ENCODE measurements at places on chromosomes 7 and 10.
A peak's percentile ranks its signal among the peaks of the same experiment; 100 is the strongest.

DNA sequence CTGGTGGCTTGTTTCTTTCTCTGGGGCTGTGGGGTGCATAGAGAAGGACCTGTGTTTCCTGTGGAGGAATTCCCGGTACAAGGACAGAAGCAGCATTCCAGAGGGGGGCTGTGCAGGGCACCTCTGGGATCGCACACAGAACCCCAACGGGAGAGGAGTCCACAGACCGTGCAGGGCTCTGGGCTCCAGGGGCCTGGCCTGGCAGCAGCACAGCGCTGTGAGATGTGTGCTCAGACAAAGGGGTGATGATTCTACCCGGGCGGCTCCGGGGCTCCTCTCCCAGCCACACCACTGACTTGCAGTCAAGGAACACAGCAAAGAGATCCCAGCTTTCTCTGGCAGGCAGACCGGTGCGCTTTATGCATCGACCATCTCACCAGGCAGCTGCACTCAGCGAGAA, 6.9 kb upstream of the SHH start:
- no peak for DNase-seq

DNA sequence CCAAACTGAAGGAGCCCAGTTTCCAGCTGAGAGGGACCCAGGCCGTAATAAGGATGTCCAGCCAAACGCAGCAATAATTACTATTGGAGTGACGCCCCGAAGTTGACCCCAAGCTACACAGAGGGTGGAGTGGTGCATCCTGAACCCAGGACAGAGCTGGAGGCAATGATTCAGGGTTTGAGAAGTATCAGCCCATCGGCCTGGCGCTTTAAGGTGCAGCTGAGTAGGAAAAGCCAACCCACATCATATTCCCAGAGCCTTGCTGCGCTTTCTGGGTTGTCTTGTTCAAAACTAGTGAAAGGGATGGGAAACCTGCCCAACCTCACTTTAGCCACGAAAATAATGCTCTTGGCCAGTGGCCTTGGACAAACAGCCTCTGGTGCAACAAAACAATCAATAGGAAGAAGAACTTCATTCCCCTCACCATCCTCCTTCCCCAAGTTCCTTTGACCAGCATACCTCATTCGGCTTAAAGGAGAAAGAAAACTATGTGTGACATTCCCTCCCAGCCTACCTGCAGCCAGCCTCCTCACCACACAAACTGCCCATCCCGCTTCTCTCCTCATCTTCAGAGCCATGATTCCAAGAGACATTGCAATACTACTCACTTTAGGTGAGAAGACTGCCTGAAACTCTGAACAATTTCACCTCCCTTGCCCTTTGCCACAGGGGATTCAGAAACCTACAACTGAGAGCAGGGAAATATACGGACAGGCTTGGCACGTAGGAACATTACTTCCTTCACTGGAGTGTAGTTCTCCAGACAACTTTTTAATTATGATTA, 217.2 kb upstream of the MKLN1 start:
- DNase-seq: peak; percentile 59

DNA sequence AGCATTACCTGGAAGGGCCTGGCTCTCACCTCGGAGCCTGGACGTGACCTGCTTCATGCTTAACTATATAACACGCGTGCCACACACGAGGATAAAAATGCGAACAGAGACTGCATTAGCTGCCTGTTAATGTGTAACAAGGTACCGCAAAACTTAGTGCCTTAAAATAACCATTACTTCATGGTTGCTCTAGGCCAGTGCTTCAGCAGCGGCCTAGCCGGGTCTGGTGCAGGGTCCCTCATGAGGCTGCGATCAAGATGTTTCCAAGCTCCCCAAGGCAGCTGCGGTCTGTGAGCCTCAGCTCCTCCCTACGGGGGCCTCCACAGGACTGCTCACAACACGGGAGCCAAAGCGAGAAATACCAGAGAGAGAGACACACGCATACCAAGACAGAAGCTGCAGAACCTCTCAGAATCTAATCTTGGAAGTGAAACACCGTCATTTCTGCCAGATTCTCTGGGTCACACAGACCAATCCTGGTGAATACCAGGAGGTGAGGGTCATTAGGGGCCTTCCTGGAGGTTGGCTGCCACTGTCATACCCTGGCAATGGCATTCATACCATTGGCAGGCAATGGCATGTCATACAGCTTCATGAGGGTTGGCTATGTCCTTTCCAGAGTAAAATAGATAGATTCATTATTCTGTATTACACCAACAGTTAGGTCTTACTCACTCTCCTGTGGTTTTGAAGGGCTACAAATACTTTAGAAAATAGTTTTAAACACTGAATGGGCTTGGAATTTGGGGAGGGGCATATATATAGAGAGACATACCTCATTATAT, 94.5 kb downstream of the HIPK2 start:
- no peak for DNase-seq

- no peak for DNase-seq
These were observed 83.1 kb upstream of the IGFBP3 start for GRCh38 chr7:46003896-46004875.

- no peak for DNase-seq
These were observed 83.7 kb upstream of the GLCCI1 start for GRCh38 chr7:7884855-7885254.

DNA sequence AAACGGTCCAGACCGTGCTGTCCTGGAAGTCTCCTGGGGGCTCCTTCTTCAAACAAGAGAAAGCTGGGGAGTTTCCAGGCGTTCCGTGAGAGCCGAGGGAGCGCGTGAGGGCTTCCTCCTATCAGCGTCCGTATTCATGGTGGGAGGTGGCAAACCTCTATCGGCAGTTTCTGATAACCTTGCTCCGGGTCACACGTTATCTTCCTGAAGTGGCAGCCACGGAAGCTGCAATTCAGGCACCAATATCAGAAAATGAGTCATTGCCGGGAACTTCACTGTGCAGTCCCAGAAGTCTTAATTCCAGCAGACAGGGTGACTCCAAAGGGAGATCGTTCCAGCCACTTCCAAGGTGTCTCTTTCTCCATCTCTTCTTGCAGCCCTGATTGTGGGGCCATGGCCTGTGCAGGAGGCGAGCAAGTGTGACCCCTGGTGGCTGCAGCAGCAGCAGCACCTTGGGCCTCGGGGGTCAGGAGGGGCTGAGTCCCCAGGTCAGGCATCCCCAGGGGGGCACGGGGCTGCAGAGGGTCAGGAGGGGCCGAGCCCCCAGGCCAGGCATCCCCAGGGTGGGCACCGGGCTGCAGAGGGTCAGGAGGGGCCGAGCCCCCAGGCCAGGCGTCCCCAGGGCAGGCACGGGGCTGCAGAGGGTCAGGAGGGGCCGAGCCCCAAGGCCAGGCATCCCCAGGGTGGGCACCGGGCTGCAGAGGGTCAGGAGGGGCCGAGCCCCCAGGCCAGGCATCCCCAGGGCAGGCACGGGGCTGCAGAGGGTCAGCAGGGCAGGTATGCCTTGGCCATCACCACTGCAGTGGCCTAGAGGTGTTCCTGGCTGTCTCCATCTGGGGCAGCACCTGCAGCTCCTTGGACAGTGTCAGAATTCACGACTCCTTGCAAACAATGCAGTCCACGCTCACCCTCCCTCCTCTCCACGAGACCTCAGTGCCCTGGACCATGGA, 538.7 kb downstream of the DNAJB6 start:
- DNase-seq: no peak

- DNase-seq: no peak
These were observed 467.9 kb upstream of the AUTS2 start for GRCh38 chr7:69130396-69130795.

- DNase-seq: no peak
These were observed 472.1 kb upstream of the SEMA3A start for GRCh38 chr7:84666651-84667050.

DNA sequence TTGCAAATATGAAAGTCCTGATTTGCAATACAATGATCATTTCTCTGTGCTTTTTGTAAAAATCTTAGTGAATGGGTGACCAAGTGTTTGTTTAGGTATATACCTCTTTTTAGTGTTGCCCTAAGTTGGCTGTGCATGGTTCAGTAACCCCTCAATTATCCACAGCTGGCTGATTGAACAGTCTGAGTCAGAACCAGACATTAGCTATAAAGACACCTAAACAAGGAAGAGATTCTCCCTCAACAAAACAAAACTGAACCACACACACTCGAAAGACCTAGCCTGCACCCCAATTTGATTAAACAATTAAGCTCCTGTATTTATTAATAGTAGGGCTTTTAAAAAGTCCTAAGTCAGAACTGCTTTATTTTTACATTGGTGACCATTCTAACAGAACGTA, 2.8 kb downstream of the RSBN1L start:
- DNase-seq: no peak

GRCh38 chr10:13724484-13724883, 137.7 kb downstream of the PRPF18 start:
- no peak for DNase-seq

- no peak for DNase-seq
These were observed 5.2 kb downstream of the GRIFIN start for GRCh38 chr7:2471022-2471329.

DNA sequence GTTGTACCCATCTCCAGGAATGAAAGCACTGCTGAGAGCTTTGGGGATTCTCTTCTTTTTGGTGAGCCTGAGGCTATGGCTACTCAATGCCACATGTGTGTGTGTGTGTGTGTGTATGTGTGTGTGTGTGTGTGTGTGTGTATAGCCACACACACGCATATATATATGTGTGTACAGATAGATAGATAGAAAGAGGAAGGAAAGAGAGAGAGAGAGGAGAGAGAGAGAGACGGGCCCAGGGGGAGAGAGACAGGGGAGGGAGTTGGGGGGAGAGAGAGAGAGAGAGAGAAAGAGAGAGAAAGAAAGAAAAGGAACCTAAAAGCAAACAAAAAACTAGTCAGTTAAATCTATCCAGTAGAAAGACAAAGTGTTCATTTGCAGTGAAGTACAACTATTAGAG, 8.3 kb downstream of the SLC13A4 start:
- DNase-seq: no peak

- no peak for DNase-seq
These were observed 118.4 kb upstream of the ANK3 start for GRCh38 chr10:60508037-60508436.

DNA sequence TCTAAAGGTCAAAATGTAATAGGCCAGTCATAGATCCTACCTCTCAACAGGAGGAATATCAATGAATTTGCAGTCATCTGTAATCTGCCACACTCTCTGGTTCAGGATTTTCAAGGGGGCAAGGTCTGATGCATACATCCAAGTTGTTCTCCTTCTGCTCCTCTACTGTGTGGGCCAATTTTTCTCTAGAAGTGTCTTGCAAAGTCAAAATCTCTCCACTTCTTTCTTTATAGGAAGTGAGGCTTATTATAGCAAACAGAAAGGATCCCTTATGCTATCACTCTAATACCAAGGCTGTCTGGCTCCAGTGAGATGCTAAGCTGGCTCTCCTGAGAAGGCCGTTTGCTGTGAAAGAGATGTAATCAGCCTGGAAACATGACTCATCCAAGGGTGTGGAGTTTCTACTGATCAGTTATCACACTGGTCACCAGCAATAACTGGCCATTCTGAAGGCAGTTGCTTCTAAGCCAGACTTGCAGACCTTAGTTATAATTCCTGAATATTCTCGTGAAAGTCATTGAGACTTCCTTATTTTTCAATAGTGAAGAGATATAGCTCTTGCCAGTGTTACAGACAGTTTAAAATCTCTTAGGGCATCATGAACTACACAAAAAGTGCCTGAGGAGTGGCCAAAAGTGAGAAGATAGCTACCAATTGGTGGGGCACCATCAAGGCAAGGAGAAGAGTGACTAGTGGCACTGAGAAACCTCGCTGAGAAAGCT, 43.2 kb upstream of the LRGUK start:
- DNase-seq: no peak

- DNase-seq: no peak
These were observed 1.6 kb upstream of the ORAI2 start for GRCh38 chr7:102431617-102432298.

GRCh38 chr7:90678986-90679385, 82.9 kb downstream of the CDK14 start:
- DNase-seq: no peak

- DNase-seq: no peak
These were observed 459 bp downstream of the CYCS start for GRCh38 chr7:25124465-25125136.

DNA sequence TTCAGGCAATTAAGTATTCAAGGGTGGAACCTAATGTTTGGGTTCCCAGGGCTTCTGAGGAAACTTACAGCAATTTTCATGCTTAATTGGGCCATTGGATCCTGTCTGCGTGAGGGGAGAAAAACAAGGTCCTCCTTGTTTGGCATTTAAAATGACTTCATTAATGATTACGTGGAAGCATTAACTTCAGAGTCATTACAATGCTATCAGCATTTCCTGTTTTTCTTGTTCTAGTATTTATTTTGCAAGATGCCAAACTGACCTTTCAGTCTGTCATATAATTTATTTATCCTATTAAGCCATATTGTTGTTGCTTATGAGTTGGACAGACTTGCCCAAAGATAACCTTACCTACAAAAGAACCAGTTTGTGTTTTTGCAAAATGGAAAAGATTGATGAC, 324.1 kb upstream of the LRRN3 start:
- DNase-seq: no peak

- DNase-seq: no peak
These were observed 63.4 kb downstream of the CRPPA start for GRCh38 chr7:16357921-16358320.

DNA sequence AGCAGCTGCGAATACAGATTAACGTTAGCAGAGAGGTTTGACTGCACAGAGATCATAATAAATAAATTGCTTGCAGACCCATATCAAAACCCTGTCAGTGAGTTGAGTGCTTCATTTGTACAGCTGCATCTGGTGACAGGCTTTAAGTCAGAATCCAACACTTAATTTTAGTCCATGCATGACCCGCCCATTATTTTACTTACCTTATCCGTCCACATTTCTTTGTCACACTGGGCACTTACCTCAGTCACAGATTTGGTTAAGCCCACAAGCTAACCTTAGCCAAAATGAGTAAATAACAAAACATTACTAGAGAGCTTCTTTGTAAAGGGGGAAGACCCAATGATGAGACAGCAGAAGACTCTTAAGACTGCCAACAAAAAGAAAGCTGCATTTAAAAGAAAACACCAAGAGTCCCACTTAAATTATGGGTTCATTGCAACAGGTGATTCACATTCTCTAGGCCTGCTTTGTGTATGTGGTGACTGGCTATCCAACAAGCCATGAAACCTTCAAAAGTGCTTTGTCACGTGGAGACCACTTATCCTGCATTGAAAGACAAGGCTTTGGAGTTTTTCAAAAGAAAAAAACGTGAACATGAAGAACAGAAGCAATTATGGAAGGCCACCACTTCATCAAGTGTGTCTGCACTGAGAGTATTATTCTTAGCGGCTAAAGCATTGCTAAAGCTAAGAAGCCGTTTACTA, 32.2 kb downstream of the PHTF2 start:
- DNase-seq: no peak

- no peak for DNase-seq
These were observed 361.5 kb upstream of the LRRTM3 start for GRCh38 chr10:66564287-66564686.

All from hematopoietic multipotent progenitor cell treated with erythropoietin and hydrocortisone succinate and interleukin-3 and kit ligand, for 17 days (in vitro differentiated cells).